Brain pericyte (primary cell): ENCODE measurements at places on chromosomes 4 and X.

GRCh38 chrX:24702362-24703184 lies 8.9 kb downstream of the POLA1 start:
- no peak for DNase-seq

GRCh38 chrX:68728186-68728585 lies 80.7 kb downstream of the STARD8 start:
- DNase-seq: no peak

- DNase-seq: no peak
These were observed 324.8 kb upstream of the INTU start for GRCh38 chr4:127307996-127308395.

DNA sequence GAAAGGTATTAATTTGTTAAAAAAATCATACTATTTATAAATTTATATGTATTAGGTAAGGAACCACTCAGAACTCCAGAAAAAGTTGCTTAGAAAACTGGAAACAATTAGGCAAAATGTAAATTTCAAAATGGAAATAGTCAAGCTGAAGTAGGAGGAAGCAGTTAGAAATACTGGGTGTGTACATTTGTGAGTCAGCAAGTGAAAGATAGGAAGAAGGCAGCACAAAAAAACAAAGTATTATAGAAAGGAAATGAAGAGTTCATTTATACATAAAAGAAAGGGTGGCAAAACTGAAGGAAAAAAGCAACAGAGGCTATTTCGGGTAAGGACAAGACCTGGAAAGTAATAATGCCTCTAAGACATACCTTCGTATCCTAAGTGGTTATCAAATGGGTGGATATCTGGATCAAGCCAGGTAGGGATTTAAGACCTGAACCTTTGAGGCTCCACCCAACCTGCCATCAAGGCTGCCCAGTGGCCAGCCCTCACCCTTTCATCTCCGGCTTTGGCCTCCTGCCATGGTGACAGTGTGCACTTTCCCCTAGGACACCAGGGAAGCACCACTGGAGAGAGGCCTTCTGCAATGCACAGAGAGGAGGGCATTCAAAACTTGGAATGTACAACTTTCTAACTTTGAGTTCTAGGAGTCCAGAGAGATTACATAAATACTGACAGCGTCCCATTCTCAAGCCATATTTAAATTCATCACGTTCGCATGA lies at the start of gene LRRC66:
TSS of gene LRRC66 (minus strand) at position 428 of the 722 bp plus-strand sequence. CDS start 2,750 bp downstream, outside the sequence.
- no peak for DNase-seq

DNA sequence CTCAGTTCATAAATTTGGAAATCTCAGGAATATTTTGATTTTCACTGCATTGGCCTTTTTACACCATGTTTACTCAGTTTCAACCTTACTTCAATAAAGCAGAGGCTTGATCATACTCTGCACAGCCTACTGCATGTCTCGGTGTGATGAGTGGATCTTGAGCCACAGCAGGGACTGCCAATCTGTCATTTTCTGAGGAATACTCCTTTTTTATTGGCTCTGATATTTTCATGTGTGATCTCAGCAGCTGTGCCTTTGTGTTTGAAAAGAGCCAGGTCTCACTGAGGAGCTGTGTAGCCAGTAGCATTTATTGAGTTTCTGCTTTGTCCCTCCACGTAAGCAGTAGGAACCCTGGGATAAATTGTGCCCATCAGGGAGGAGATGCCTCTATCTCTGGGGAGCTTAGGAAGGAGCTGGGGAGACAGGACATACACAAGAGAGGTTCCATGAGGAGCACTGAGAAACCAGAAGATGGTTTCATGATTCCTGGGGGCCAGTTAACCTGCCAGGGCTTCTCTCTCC lies 18.9 kb upstream of the TRIM2 start:
- no peak for DNase-seq

DNA sequence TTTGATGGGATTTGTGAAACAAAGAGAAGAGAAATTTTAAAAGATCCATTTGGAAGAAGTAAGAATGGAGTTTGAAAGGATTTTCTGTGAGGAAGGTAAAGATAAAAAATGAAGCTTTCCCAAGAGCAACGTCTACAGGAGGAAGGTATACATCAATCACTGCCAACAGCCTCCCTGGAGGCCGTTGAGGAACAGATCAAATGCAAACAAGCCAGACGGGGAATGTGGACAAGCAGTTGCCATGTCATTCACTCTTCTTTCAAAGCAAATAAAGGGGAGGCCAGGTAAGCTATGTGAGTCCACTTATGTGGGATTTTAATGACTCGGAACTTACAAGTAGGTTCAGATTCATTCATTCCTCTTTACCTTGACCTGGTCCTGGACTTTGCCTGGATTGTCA lies 1020.5 kb upstream of the AGA start:
- DNase-seq: no peak

- no peak for DNase-seq
These were observed 18.3 kb downstream of the SLC39A8 start for GRCh38 chr4:102326951-102327350.

GRCh38 chr4:148730766-148731165 lies 288.6 kb upstream of the NR3C2 start:
- no peak for DNase-seq

DNA sequence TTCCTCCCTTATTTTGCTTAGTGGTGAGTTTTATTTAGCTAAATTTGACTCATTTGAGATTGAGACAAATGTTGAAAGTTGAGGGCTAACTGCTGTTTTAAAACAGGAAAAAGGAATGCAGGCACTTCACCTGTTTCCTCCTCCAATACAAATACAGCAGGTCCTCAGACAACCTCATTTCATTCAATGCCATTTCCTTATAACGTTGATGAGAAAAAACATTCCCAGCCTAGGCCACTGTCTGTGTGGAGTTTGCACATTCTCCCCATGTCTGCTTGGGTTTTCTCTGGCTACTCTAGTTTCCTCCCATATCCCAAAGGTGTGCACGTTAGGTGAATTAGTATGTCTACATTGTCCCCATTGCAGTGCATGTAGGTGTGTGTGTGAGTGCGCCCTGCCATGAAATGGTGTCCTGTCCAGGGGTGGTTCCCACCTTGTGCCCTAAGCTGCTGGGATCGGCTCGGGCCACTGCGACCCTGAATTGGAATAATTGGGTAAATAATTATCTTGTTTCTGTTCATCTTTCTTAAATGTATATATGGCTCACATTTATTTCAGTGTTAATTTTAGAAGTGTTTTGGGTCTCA lies 21.9 kb downstream of the SMAD1 start:
- DNase-seq: no peak
